Activated T-helper 1 cell treated with anti-CD3 and anti-CD28 coated beads, Interleukin-2, amount 50 U/mL, for 16 hours (primary cell): ENCODE measurements at places on chromosomes 7 and 10.

DNA sequence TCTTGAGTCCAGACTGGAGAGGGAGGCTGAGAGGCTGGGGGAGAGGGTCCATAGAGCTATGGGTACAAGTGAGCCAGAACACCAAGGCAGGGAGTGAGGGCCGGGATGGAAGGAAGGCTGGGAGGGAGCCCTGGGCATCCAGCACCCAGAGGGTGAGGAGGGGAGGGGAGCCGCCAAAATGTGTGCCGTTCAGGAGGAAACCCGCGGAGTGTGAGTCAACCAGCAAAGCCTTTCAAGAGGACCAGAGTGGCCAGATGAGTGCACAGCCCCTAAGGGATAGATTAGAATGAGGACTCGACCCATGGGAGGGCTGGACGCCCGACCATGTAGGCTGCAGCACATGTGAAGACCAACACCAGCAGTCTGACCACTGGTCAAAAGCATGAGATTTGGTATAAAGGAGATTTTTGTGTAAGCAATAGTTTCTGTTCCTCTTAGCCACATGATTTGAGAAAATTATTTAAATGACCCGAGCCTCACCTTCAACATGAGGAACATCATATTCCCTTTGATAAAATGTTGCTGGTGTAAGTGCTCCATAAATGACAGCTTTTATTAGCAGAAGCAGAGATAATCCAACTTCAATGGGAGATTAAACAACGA lies 179.7 kb upstream of the GRB10 start:
- DNase-seq = no peak

GRCh38 chr7:114415064-114415989 lies 712 bp downstream of the FOXP2 start:
- no peak for DNase-seq

- no peak for DNase-seq
These were observed 16.6 kb upstream of the TMEM236 start for GRCh38 chr10:17735166-17735941.

GRCh38 chr7:90999989-91000979 lies 263.9 kb upstream of the FZD1 start:
- DNase-seq = no peak

DNA sequence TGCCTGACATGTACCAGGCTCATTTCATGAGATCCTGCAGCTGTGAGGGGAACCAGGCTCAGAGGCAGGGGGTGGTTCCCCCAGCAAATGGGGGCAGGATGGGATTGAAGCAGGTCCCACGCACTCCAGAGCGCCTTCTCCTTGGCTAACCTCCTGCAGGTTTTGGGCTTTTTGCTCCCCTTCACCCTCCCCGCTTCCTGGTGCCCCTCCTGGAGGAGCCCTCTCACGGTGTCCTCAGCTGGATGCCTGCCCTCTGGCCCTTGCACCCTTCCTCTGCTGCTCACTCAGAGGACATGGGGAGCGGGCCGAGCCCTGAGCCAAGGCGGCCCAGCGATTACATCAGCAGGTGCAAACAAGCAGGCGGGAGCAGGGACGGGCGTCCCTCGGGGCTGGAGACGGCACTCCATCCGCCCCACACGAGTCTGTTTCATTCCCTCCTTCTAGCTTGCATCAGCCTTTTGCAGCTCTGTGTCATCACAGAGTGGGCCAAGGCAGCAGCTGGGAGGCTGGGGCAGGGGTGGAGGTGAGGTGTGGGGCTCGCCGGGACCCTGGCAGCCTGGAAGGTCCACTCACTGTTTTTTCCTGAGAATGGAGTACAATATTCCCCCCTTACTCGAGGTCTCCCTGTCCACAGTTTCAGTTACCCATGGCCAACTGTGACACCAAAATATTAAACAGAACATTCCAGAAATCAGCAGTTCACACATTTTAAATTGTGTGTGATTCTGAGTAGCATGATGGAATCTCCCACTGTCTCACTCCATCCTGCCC lies 52.7 kb upstream of the SLC29A3 start:
- DNase-seq = no peak

GRCh38 chr7:126605553-126605952 lies 647.2 kb downstream of the GRM8 start:
- no peak for DNase-seq

- DNase-seq = no peak
These were observed 101.5 kb downstream of the GFRA1 start for GRCh38 chr10:116171505-116171904.

DNA sequence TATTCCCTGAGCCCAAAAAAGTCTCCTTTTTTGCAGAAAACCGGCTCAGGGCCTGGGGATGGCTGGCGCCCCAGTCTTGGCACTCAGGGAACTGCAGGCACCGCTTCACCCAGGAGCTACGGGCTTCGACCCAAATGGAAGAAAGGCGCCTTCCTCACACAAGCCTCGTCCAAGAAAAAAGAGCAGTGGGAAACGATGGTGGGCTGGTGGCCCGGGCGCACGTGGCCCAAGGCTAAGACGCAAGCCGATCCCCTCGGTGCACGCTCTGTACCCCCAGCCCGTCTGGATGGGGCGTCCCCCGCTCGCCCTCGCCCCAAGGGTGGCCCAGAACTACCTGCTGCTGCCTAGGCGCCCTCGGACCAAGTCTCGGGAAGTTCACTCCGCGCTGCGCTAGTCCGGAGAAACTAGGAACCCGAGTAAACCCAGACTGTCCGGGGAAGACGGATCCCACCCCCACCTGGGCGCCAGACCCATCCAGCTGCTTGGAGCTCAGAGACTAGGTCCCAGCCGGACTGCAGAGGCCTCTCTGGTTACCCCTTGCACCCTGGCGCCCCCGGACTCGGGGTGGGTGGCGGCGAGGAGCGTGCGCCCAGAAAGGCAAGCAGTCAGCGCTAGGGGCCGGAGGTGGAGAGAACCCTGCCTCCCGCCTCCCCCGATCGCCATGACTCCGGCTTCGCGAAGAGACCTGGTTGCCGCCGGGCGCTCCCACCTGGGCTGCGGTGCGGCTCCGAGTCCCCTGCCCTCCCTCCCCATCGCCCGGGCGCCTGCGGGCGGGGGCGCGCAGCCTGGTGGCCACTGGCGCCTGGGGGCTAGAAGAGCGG lies 76.4 kb downstream of the CALN1 start:
- no peak for DNase-seq

- no peak for DNase-seq
These were observed 62.5 kb upstream of the TOMM7 start for GRCh38 chr7:22884911-22885788.

DNA sequence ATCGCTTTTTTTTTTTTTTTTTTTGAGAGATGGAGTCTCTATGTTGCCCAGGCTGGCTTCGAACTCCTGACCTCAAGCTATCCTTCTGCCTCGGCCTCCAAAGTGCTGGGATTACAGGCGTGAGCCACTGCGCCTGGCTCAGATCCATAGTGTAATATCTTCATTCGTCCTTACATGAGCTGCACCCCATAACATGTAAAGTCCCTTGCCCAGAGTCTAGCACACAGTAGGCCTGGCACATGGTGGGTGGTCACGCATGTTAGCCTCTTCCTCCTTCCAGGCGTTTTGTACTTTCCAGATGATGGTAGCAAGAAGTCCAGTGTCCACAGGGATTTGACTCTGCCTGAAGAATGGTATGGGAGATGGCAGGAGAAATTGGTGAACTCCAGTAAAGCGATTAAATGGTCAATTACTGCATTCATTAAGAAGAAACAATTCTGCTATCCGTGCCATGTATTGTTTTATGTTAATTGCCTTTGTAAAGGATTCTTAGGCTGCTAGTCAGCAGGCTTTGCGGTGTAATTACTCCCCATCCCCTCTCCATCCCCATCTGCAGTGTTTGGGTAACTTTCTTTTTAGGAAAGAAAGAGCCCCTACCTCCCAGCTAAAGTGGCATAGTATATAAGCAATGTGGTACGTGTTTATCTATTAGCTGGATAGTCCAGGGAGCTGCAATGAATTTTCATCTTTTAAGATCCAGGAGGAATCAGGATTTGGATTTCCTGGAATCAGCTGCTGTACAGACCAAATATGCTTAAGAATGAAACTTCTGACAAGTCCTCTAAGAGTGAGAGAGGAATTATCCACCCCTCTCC lies 1.2 kb downstream of the TPST1 start:
- DNase-seq = no peak

GRCh38 chr10:131758939-131759301 lies 141.9 kb upstream of the PPP2R2D start:
- no peak for DNase-seq

DNA sequence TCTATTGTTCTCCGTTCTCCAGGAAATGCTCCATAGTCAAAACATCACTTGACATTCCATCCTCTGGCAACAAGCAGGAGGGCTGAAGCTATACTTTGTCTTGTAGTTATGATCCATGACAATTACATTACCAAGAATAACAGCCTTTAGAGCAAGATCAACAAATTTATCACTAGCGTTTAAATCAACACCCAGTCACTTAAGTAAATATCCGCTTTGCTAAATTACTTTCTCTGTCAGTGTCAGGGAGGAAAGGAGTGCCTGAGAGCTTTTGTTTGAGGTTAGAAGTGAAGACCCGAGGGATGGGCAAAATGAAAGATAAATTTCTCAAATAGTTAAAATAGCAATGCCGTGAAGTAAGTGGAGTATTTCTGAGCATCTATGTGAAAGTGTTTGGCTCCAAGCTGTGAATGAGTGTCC lies 236.1 kb upstream of the BMPER start:
- DNase-seq = no peak

- DNase-seq = no peak
These were observed 69.7 kb upstream of the FHIP2A start for GRCh38 chr10:114751856-114752255.

DNA sequence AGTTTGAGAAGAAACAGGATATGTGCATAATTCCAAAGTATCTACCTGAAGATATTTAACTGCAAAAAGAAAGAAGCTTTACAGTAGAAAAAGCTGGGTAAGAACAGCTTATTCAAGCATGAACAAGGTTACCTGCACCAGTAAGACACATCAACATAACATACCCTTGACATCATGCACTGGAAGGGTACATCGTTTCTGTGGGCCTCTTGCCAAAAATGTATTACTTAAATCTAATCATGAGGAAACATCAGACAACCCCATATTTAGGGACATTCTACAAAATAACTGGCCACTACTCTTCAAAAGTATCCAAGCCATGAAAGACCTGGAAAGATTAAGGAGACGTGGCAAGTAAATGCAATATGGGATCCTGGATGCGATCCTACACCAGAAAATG lies 18.9 kb downstream of the TPK1 start:
- DNase-seq = no peak

GRCh38 chr7:13099154-13099795 lies 411.8 kb downstream of the ARL4A start:
- DNase-seq = no peak

DNA sequence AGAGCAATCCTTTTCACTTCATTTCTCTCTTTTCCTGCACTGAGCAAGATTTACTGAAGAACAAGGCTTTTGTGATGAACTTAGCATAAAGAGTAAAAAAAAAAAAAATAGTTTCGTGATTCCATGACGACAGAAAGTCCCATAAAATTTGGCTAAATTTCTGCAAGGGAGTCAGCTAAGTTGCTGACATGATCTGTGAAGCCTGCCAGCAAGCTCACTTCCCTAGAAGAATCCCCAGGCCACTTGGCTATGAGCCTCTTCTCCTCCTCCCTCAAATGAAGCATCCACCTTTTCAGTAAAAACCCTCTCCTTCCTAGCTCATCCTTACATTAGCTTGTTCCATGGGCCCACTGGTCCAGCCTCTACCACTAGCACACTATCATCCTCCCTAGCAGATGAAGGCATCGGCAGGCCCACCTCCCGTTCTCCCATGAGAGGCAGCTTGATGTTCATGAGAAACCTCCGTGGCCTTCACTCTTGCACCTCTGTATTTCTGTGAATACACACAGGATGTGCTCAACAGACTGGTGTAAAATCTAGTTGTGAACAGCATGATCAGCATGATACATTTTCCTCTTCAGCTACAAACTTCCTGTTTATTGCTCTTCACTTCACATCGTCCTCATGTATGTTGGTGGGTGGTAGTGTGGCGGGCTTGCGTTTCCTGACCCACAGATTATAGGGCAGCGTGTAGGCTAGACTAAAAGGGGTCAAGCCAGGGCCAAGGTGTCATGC lies 30.9 kb downstream of the GIMAP8 start:
- DNase-seq = no peak

GRCh38 chr10:100183481-100183880 lies 2.3 kb downstream of the ERLIN1 start:
- DNase-seq = no peak

GRCh38 chr10:69516316-69516715 lies 56.9 kb downstream of the NEUROG3 start:
- DNase-seq = no peak

DNA sequence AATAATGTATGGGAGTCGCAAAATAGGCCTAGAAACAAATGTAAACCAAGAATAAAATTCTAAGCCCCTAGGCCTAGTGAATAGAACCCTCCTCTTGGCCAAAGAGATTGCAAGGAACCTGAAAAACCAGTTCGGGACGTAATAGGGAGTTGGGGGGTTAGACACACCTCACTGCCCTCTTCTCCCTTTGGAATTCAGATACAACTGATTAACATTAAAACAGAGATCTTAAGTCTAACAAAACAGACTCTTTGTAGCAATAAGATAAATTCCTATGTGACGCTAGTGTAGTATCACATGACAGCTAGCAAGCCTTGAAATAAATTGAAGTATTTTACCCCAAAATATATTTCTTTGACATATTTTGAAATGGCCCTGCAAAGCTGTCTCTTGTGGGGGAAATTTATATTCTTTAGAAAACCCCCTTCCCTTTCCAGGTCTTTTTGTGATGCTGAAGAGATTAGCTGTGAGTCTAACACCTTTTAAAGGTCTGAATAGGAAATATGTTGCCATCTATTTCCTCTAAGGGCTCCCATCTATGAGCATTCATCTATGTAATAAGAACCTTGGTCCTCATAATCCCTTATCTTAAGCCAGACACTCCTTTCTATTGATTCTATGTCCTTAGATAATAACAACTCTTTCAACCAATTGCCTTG lies 623.4 kb upstream of the NRG3 start:
- no peak for DNase-seq

DNA sequence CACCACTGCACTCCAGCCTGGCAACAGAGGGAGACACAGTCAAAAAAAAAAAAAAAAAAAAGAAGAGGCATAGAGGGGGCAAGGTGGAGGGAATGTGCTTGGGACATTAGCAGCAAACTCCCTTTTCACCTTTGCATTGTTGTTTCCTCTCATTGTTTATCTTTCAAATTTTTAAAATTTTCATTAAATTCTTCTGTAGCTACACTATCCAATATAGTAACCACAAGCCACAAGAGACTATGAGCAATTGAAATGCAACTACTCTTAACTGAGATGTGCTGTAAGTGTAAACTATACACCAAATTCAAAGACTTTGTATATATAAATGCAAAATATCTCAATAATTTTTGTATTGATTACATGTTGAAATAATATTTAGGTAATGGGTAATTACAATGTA lies 43.4 kb downstream of the EBLN1 start:
- no peak for DNase-seq

DNA sequence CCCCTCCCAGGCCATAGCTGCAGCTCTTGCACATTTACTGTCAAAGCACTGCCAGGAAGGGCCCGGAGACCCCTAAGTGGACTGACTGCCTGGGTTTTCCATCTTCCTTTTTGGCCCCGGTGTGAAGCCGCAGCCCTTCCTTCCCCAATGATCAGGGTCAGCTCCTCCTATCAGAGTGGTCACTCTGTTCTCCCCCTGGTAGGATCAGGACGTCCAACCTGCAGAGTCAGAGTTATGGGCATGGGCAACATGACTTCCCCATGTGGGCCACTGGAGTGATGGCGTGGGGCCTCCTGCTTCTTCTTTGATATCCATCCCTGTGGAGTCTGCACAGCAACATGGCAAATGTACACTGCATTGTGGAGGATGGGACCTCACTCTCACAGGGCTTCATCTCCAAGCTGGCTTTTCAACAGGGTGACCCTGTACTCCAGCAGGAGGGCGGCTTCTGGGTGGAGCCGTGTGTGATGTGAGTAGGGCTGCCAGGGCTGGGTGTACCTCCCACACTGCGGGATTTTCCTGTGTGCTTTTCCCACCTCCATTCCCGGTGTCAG lies 6.4 kb upstream of the RAMP3 start:
- DNase-seq = no peak
